ENCODE measurements at places on chromosomes 2 and 18.

GRCh38 chr18:36745219-36745975 lies 83.4 kb downstream of the TPGS2 start:
- no peak for DNase-seq

- DNase-seq: no peak
These were observed 567.4 kb downstream of the ARHGAP15 start for GRCh38 chr2:143696651-143697050.

- no peak for DNase-seq
These were observed 65.2 kb downstream of the KLHL14 start for GRCh38 chr18:32707586-32707985.

DNA sequence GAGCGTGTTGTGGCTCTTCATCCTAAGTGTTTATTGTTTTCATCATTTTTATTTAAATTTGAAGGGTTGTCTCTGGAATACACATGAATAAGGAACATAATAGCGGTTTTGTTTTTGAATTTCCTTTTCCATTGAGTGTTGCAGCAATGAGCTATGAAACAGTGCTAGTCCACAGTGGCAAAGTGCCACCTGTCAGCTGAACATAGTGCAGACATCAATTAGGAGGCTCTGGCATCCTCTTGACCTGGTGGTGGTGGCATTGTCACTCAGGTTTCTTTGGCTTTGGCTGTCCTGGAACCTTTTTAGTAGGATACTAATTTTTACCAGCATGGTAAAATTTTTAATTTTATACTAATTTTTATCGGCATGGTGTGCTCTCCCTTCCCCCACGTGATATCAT lies 63.2 kb downstream of the UGGT1 start:
- DNase-seq: no peak

- DNase-seq: no peak
These were observed 97.6 kb upstream of the MAP3K20 start for GRCh38 chr2:172978063-172978383.

DNA sequence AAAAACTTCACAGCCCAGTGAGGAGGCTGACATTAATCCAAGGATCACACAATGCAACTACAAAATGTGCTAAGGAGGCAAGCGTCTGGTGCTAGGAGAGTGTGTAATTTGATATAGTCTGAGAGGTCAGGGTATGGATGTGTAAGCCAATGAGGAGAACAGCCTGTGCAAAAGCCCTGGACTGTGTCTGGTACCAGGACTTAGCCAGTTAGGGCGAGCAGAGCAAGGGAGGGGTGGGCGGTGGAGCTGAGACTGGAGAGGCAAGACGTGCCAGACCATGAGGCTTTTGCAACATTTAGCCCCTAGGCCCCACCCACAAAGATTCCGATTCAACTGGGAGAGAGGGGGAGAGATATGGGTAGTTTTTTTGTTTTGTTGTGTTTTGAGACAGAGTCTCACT lies 33.5 kb upstream of the SPRED2 start:
- no peak for DNase-seq
